Nephron progenitor cell (in vitro differentiated cells): ENCODE measurements at places on chromosomes 1 and 21.
A peak's percentile ranks its signal among the peaks of the same experiment; 100 is the strongest.

- H3K4me3 ChIP-seq: no peak overlapping the region
- peaks cover 65% of the 10 kb centered on the region for H3K4me1 ChIP-seq
- H3K27ac ChIP-seq: peak overlapping the region; percentile 40
- no peak for DNase-seq
- peaks cover 18% of the 10 kb centered on the region for H3K36me3 ChIP-seq
- H3K27me3 ChIP-seq: no peaks in the 10 kb centered on the region
Observed at GRCh38 chr1:64575881-64576676, 106.2 kb downstream of the CACHD1 start.

DNA sequence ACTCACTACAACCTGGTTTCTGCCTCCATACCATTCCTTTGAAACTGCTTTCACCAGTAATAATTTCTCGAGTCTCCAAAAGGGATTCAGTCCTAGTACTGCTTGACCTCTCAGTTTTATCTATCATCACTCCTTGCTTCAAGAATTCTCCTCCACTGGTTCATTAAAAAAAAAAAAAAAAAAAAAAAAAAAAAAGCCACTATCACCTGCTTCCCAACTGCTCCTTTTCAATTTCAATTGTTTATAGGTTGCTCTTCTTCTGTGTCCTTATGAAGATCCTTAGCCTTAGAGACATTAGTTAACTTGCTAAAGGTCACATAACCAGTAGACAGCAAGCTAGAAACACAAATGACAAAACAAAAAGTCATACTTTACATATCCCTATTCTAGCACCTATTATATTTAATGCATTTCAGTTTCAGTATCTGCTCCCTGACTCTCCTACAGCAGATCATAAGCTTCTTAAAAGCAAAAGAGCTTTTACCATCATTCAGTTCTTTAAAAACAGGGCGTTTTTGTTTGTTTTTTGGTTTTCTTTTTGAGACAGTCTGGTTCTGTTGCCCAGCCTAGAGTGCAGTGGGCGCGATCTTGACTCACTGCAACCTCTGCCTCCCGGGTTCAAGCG is 7.1 kb downstream of the NRDC start:
- H3K27ac ChIP-seq: peak overlapping the region; percentile 24
- no peak overlapping the region for H3K4me3 ChIP-seq
- DNase-seq: no peak
- peaks cover 24% of the 10 kb centered on the region for H3K36me3 ChIP-seq
- peaks cover 2% of the 10 kb centered on the region for H3K27me3 ChIP-seq

GRCh38 chr1:97632776-97633175 is 288.1 kb downstream of the DPYD start:
- H3K36me3 ChIP-seq: no peaks in the 10 kb centered on the region
- H3K27ac ChIP-seq: no peak overlapping the region
- no peaks in the 10 kb centered on the region for H3K4me1 ChIP-seq
- no peak overlapping the region for H3K4me3 ChIP-seq

GRCh38 chr1:184112176-184112948 is 60.8 kb downstream of the TSEN15 start:
- no peak overlapping the region for H3K4me3 ChIP-seq
- H3K36me3 ChIP-seq: peaks cover 4% of the 10 kb centered on the region

GRCh38 chr1:80250573-80251168 is 1244.1 kb upstream of the ADGRL4 start:
- no peak overlapping the region for H3K4me3 ChIP-seq
- no peak overlapping the region for H3K27ac ChIP-seq

DNA sequence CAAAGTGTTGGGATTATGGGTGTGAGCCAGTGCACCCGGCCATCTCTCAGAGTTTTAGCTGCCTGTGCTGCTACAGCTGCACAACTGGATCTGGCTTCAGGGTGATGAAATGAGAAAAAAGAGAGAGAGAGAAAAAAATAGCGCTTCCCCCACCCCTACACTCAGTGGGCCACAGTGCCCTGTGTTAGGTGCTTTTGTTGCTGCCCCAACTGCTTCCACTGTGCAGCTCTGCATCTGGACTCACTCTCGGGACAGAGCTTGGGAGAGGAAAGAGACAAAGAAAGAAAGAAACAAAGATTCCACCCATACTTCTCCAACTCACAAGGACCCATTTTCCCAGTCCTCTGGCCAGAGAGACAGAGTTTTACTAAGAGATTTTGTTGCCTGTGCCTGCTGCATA is 50.4 kb downstream of the INAVA start:
- no peak overlapping the region for H3K4me3 ChIP-seq
- DNase-seq: no peak
- H3K4me1 ChIP-seq: peaks cover 7% of the 10 kb centered on the region

GRCh38 chr1:76635784-76636183 is 231.5 kb upstream of the ST6GALNAC5 start:
- no peaks in the 10 kb centered on the region for H3K27me3 ChIP-seq
- peaks cover 17% of the 10 kb centered on the region for H3K4me1 ChIP-seq
- H3K27ac ChIP-seq: no peak overlapping the region
- H3K36me3 ChIP-seq: peaks cover 15% of the 10 kb centered on the region
- no peak overlapping the region for H3K4me3 ChIP-seq
- no peak for DNase-seq

DNA sequence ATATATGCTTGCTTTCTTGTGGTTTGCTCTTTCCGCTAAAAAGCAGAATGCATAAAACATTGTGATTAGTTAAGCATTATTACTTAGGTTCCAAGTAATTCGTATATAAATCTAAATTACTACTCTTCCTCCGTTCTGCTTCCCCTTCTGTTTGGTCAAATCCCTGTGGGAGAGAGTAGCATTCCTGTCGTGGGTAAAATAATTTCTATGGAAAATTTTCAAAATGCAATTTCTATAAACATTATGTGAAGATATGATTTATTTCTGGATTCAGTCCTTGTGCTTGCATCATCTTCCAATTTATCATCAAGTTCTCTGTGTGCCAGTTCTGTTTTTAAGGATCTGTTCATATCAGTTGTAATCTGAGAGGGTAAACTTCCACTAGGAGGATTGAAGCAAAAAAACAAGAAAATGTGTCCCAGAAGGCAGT is 7.2 kb upstream of the WARS2 start:
- no peak overlapping the region for H3K27ac ChIP-seq
- DNase-seq: no peak
- H3K27me3 ChIP-seq: peaks cover 6% of the 10 kb centered on the region
- no peak overlapping the region for H3K4me3 ChIP-seq
- H3K36me3 ChIP-seq: peaks cover 60% of the 10 kb centered on the region

GRCh38 chr1:113416496-113416895 is 26.2 kb downstream of the MAGI3 start:
- no peak for DNase-seq
- no peaks in the 10 kb centered on the region for H3K4me1 ChIP-seq
- H3K27ac ChIP-seq: no peak overlapping the region
- H3K36me3 ChIP-seq: peaks cover 14% of the 10 kb centered on the region
- H3K4me3 ChIP-seq: no peak overlapping the region

DNA sequence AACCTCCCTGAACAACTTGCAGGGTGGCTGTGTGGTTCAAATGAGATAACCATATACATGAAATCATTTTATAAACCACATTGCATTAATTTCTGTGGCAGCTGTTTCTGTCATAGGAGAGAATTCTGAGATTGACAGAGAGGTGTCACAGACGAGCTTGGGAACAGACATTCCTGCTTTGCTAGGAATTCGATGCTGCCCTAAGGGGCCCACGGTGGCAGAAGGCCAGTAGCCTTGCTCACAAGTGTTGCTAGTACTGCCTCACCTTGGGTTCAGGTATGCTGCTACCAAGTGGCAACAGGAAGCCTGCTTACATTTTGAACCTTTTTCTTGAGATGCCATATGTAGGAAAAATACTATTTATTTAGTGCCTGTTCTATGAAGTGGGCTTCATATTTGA is 13.4 kb downstream of the KCNA10 start:
- no peak overlapping the region for H3K27ac ChIP-seq
- peaks cover 30% of the 10 kb centered on the region for H3K4me1 ChIP-seq
- H3K4me3 ChIP-seq: no peak overlapping the region

DNA sequence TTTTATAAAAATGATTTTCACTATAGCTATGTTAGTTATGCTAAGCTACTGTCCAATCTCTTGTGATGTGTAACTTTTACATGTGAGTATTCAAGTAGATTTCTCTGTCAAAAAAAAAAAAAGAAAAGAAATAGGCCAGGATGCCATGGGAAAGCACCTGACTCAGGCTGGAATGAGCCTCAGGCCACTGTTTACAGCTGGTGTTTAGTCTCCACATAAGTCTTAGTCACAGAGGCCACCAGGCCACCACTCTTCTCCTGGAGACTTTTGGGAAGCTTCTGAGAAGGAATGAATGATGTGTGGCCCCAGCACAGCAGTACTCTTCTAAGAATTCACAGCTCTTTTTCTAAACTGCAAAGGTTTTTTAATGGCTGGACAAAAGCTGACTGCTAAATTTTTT is 48.9 kb downstream of the CHML start:
- H3K27me3 ChIP-seq: no peaks in the 10 kb centered on the region
- peak overlapping the region; percentile 3 for H3K27ac ChIP-seq
- H3K36me3 ChIP-seq: peaks cover 13% of the 10 kb centered on the region
- H3K4me3 ChIP-seq: no peak overlapping the region
- no peak for DNase-seq

- H3K4me1 ChIP-seq: no peaks in the 10 kb centered on the region
- no peaks in the 10 kb centered on the region for H3K36me3 ChIP-seq
- no peak for DNase-seq
- H3K4me3 ChIP-seq: no peak overlapping the region
Observed at GRCh38 chr1:173532237-173532636, 55.1 kb downstream of the PRDX6 start.

GRCh38 chr1:205440476-205441317 is 15.1 kb downstream of the BLACAT1 start:
- H3K36me3 ChIP-seq: no peaks in the 10 kb centered on the region
- peaks cover 4% of the 10 kb centered on the region for H3K27me3 ChIP-seq
- peak overlapping the region; percentile 98 for H3K27ac ChIP-seq
- DNase-seq: peak; percentile 45

- no peak overlapping the region for H3K27ac ChIP-seq
- no peaks in the 10 kb centered on the region for H3K4me1 ChIP-seq
- DNase-seq: no peak
- no peaks in the 10 kb centered on the region for H3K36me3 ChIP-seq
- H3K27me3 ChIP-seq: no peaks in the 10 kb centered on the region
- H3K4me3 ChIP-seq: no peak overlapping the region
Observed at GRCh38 chr1:74145086-74145485, 52.9 kb downstream of the LRRIQ3 start.

DNA sequence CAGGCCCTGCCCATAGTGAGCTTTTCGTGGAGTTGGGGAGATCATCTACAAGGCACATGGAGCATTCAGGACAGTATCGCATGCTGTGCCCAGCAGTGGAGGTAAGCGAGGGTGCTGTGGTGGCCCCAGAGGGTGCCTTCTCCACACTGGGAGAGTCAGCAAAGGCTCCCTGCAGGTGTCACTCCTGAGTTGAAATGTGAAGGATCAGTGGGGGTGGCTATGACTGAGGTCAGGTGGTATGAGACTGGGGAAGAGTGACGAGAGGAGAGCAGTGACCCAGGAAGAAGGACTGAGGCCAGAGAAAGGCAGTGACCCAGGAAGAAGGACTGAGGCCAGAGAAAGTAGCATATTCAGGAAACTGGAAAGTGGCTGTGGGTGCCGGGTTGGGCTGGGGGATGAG is 53.0 kb downstream of the SPAG17 start:
- H3K4me3 ChIP-seq: no peak overlapping the region
- H3K4me1 ChIP-seq: peaks cover 23% of the 10 kb centered on the region
- no peak overlapping the region for H3K27ac ChIP-seq
- no peaks in the 10 kb centered on the region for H3K36me3 ChIP-seq
- no peak for DNase-seq
- H3K27me3 ChIP-seq: peaks cover 3% of the 10 kb centered on the region

GRCh38 chr1:68819190-68819829 is 322.4 kb upstream of the DEPDC1 start:
- H3K4me1 ChIP-seq: peaks cover 6% of the 10 kb centered on the region
- DNase-seq: no peak
- H3K27me3 ChIP-seq: peaks cover 7% of the 10 kb centered on the region
- no peak overlapping the region for H3K27ac ChIP-seq
- H3K36me3 ChIP-seq: no peaks in the 10 kb centered on the region

GRCh38 chr1:194296201-194296600 is 1109.8 kb upstream of the B3GALT2 start:
- no peak overlapping the region for H3K4me3 ChIP-seq
- H3K4me1 ChIP-seq: peaks cover 15% of the 10 kb centered on the region
- H3K36me3 ChIP-seq: no peaks in the 10 kb centered on the region
- H3K27ac ChIP-seq: no peak overlapping the region

GRCh38 chr1:195188821-195189220 is 1419.4 kb downstream of the KCNT2 start:
- H3K27ac ChIP-seq: no peak overlapping the region
- H3K4me3 ChIP-seq: no peak overlapping the region

DNA sequence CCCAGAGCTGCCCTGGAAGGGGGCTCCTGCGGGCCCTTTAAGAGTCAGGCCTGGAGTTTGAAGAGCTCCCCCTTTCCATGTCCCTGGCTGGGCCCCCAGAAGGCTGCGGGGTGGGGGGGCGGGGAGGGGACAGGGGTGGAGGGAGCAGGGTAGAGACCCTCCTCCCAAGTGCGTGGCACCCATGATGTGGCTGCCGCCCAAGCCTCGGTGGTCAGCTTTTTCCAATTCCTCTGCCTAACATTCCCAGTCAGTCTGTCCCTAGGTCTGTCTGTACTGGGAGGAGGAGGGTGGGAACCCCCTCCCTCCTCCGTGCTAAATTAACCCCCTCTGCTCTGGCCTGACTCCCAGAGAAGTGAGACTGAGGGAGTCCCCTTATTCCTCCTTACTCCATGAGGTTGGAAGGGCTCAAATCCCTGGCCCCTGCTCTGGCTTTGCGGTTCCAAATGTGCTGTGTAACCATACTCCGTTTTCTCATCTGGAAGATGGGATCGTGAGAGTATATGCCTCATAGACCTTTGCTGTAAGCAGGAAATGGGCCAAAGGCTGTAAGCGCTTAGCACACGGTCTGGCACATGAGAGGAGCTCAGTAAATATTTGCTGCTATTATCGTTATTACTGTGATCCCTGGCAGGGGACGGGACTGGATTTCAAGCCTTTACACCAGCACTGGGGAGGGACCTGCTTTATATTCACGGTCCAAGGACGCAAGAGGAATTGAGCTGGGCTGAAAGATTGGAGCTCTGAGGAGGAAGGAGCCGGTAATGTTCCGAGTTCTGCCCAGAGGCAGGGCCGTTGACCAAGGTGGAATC is 658 bp upstream of the COL16A1 start:
- H3K27me3 ChIP-seq: peaks cover 20% of the 10 kb centered on the region
- DNase-seq: no peak
- peak overlapping the region; percentile 61 for H3K4me3 ChIP-seq
- H3K27ac ChIP-seq: no peak overlapping the region
- H3K4me1 ChIP-seq: peaks cover 64% of the 10 kb centered on the region

DNA sequence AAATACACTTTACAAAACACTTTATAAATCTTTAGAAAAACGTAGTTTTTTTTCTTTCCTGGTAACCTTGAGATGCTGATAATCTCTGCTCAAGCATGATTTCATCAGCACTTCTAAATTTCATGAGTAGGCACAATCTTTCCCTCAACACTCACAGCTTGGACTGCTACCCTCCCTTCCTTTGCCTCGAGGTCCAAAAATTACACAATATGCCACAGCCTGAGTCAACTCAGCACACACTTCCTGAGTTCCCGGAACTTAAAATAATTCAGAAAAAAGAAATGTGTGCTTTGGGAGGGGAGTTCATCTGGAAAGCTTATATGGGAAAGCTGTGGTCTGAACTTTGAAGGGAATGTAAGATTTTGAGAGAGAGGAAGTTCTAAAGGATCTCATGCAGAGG is 5.9 kb downstream of the CLCA2 start:
- no peaks in the 10 kb centered on the region for H3K36me3 ChIP-seq
- peaks cover 14% of the 10 kb centered on the region for H3K27me3 ChIP-seq
- no peak overlapping the region for H3K4me3 ChIP-seq
- no peaks in the 10 kb centered on the region for H3K4me1 ChIP-seq
- no peak overlapping the region for H3K27ac ChIP-seq

GRCh38 chr1:206039046-206039973 is 13.7 kb upstream of the RHEX start:
- no peak overlapping the region for H3K27ac ChIP-seq
- H3K4me3 ChIP-seq: peak overlapping the region; percentile 21
- no peaks in the 10 kb centered on the region for H3K36me3 ChIP-seq
- H3K27me3 ChIP-seq: peaks cover 33% of the 10 kb centered on the region
- peaks cover 40% of the 10 kb centered on the region for H3K4me1 ChIP-seq
